IMR-90 (cell line): ENCODE measurements at places on chromosomes 2 and 18. TPM values are rescaled to one million over a fixed set of nuclear protein-coding genes. Genes with fewer than 3 reads are reported as not detected.

Gene ERFE
- total RNA-seq, result 0.56 and 1.3 TPM in 2 replicates

Gene IL18R1
- 0.18 and 0.28 TPM in 2 replicates for total RNA-seq

Gene ALK
- not detected in 2 replicates for total RNA-seq

Gene TRMT61B
- total RNA-seq, result 5.7 and 11.1 TPM in 2 replicates

Gene PRKRA
- total RNA-seq, result 53.6 and 55.5 TPM in 2 replicates

Gene SERPINB10
- not detected in 2 replicates for total RNA-seq

Gene KCNJ13
- total RNA-seq, result not detected in 2 replicates

Gene DCDC2C
- total RNA-seq, result not detected in 2 replicates

Gene NAT8
- not detected in 2 replicates for total RNA-seq

Gene HOXD9
- total RNA-seq, result not detected in 2 replicates

Gene TRPM8
- not detected in 2 replicates for total RNA-seq

Gene NEB
- under 0.01 TPM in 2 replicates for total RNA-seq

Gene PLGLB2
- 0.72 and 0.83 TPM in 2 replicates for total RNA-seq
